ENCODE measurements at places on chromosomes 12 and 14.

- DNase-seq = no peak
Measured at GRCh38 chr12:56160193-56160763, 2.1 kb downstream of the MYL6 start.

- DNase-seq = no peak
Measured at GRCh38 chr12:5914387-5915149, 30.5 kb downstream of the ANO2 start.

GRCh38 chr12:71208053-71208685 lies 50.4 kb upstream of the TSPAN8 start:
- no peak for DNase-seq

DNA sequence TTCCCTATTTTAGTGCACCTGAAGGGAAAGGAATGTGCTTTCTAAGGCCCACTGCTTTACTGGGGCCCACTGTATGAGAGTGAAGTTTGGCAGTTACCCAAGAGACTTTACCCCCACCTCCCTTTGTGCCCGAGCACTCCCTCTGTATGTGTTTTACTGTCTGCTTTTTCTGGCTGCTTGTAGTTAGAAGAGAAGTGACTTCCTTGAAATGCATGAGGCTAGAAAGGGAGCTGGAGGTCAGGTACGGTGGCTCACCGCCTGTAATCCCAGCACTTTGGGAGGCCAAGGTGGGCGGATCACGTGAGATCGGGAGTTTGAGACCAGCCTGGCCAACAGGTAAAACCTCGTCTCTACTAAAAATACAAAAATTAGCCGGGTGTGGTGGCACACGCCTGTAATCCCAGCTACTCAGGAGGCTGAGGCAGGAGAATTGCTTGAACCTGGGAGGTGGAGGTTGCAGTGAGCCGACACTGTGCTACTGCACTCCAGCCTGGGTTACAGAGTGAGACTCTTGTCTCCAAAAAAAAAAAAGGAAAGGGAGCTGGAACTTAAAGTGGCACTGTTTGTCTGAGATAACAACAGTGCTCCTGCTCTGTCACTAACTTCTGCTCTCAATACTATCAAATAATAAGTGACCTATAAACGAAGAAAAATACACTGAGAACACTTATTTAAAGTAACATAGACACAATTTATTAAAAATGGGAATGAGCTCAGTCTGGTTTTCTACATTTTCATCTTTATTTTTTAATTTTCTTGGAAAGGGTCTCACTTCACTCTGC lies 5.8 kb downstream of the TRIP11 start:
- no peak for DNase-seq

DNA sequence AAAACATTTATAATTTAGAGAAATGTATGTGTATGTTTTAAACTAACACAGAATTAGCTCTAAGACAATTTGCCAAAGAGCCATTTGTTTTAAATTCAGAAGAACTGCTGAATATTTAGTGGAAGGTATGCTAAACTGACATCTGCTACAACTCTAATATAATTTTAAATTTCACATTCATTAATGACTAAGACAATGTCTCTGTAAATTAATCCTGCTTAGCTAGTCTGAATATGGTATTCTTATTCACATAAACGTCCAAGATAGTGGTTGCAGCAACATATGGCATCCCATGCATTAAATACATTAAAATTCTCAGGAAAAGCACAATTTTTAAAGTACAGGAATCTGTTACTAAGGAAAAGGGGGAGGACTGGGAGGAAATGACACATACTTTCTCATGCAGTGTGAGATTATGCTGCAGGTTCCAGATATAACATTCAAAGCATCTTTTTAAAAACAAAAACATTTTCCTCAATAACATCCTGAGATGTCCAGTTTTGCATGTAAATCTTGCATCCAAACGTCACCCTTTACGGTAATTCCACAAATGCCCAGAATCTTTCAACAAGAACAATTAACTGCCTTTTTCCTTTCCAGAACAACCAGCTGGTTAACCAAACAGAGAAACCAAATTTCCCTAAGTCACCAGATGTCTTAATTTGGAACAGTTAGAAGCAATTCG lies 26.9 kb downstream of the WDR89 start:
- DNase-seq = no peak

GRCh38 chr12:47361389-47362021 lies 281.7 kb upstream of the AMIGO2 start:
- DNase-seq = no peak

DNA sequence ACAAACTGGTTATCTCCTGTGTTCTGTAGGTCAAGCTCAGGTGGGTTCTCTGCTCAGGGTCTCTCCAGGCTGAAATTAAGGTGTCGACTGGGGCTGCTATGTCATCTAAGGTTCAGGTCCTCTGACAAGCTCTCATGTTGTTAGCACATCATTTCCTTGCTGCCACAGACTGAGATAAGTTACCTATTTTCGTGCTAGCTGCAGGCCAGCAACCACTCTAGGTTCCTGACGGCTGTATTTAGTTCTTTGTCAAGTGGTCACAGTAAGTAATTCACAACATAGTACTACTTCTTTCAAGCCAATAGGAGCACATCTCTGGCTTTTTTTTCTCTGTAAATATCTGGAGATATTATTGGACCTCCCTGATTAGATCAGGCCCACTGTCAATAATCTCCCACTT lies 169.3 kb upstream of the CAND1 start:
- no peak for DNase-seq

DNA sequence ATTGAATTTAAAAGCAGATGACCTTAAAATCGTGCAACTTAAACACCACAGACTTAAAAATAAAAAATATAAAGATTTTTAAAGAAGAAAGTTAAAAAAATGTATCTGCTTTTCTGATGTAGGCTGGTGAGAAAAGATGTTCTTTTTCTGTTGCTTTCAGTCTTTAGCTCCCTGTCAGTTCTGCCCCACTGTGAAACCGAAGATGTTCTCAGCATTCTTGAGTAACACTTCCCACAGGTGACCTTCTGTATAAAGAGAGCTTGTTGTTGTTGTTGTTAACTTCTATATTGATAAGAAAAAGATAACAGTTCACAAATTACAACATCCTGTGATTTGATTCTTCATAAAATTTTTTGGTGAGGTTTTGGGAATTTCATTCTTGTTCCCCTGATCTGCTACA lies 377.9 kb upstream of the RGS6 start:
- no peak for DNase-seq

DNA sequence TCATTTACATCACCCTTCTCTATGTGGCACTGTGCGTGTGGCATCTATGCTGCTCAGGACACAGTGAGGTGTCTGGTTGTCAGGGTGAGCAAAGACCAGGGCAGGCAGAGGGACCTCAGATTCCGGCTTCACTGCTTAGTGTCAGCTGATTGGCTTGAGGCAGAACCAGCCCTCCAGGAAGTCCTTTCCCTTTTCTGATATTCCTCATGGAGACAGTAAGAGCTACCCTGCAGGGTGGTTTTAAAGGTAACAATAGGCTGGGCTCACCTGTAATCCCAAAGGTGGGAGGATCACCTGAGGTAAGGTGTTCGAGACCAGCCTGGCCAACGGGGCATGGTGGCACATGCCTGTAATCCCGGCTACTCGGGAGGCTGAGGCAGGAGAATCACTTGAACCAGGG lies 129.3 kb upstream of the AMIGO2 start:
- no peak for DNase-seq

GRCh38 chr14:78075033-78075432 lies 95.1 kb upstream of the NRXN3 start:
- no peak for DNase-seq

- no peak for DNase-seq
Measured at GRCh38 chr12:62575036-62575435, 108.4 kb downstream of the MON2 start.

DNA sequence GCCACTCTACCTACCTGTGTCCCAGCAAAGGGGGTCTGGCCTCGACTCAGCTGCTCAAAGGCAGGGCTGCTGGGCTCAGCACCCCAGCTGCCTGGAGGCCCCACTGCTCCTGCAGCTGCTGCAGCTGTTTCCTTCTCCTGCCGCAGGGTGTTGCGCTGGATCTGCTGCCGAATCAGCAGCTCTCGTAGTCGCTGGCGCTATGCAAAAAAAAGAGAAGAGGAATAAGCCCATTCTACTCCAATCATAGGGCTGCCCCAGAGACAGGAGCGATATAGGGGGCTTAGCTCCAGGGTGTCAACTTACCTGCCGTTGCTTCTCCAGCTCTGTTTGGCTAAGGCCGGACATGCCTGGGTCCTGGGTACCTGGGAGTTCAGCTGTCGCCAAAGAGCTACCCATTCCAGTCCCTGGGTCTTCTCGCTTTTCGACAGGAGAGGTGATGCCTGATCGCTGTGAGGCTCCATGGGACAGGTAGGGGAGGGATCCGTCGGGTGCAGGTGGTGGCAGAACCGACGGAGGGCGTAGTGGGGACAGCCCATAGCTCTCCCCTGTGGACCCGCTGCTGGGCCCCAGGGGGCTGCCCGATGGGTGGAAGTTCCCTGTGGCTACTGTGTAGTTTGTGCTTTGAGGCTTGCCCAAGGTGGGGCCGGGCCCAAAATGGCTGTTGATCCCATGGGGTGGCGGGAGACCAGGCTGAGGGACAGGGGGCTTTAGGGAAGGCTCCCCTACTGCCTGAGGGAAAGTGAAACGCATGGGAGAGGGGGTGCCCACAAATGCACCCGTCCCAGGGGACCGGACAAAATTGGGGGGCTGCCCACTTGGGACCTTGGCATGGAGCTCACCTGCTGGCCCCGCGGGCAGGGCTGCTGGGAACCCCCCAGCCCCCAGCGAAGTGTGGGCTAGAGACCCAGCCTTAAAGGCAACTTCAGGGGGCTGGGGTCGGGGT lies 20.9 kb downstream of the KMT2D start:
- no peak for DNase-seq

DNA sequence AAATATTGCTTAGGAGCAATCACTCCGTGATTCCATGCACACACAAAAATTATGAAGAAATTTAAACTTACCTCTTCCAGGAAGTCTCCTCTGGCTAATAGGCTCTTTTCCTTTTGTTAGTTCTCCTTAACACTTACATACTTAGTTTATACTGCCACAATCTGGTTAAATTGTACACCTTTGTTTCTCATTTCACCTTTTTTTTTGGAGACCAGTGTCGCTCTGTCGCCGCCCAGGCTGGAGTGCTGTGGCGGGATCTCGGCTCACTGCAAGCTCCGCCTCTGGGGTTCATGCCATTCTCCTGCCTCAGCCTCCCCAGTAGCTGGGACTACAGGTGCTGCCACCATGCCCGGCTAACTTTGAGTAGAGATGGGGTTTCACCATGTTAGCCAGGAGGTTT lies 2.2 kb upstream of the ANKRD52 start:
- DNase-seq = no peak

DNA sequence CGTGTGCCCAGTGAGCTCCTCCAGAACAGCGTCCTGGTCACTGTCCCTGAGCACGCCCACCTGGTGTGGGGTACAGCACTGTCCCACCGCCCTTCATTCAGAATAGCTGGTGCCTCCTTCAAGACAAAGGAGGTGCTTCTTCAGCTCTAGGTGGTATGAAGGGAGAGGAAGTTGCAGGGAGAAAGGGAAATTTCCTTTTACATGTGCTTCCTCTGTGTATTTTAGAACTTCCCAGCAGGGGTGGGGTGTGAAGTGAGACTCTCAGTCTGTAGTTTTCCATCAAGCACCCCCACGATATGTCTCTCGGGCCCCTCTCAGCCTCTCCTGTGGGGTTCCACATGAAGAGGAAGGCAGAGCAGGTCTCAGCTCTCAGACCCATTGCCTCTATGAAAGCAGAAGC lies 1.2 kb upstream of the SLC6A12 start:
- no peak for DNase-seq

DNA sequence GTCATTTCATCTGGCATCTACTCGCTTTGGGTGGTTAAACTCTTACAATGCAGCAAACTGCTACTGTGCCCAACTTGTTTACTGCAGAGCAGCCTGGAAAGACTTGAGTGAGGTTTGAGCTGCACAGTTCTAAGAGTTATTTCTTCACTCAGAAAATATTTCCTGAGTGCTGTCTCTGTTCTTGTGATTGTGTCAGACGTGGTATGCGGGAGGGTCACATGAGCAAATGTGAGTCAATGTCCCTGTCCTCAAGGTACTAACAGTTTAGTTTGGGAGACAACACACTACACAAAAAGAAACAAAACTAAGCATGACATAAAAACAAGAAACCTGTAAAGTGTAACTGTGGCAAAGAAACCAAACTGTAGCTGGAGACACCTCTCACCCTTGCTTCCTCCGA lies 32.4 kb downstream of the FLVCR2 start:
- DNase-seq = no peak

GRCh38 chr14:25150934-25151790 lies 101.2 kb upstream of the STXBP6 start:
- DNase-seq = peak; percentile 84

GRCh38 chr14:68576496-68577244 lies 216.2 kb downstream of the ZFP36L1 start:
- no peak for DNase-seq

- no peak for DNase-seq
Measured at GRCh38 chr12:82507686-82508085, 149.4 kb downstream of the METTL25 start.

DNA sequence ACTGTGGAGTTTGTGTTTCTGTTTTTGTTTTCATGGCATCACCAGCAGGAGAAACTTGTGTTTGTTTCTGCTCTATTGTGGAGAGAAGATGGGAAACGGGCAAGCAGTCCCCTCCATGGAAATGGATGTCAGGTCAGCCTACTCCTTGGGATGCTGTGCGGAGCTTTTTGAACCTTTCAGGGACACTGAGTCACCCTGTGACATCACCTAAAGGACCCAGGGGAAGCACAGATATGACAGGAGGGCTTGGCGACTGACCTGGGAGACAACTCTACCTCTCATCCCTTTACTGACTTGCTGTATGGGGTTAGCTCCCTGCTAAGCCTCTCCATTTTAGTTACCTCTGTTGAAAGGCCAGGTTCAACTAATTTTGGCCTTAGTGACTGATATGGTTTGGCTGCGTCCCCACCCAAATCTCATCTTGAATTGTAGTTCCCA lies 706.9 kb upstream of the TMEM132C start:
- no peak for DNase-seq

- DNase-seq = no peak
Measured at GRCh38 chr12:65155784-65156183, 13.6 kb upstream of the LEMD3 start.

- DNase-seq = peak; percentile 75
Measured at GRCh38 chr12:62934239-62934798, 631 bp downstream of the PPM1H start.

DNA sequence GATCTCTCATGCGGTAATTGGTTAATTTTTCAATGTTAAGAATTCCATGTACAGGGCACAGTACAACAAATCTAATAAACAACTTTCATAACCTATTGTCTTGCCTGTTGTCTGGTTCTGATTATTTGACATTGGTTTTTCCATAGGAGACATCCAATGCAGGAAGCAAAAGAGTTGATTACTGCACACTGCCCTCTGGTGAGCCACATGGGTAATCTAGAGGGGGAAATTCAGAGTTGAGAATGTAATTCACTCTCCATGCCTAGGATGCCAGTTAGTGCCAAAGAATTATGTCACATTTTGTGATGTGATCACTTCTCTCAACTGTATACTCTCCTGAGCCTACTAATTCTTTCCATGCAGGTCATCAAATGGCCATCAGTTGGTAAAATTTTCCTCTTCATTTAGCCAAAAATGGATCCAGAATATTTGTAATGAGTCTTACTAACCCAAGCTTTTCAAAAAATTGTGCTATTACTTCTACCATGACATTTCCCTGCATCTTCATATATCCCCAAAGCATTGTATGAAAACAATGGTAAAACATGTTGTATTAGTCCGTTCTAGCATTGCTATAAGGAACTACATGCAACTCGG lies 17.7 kb upstream of the CCDC91 start:
- DNase-seq = no peak
